ENCODE measurements at places on chromosomes 12 and 14.

GRCh38 chr12:51428256-51428655 is 3.6 kb downstream of the SLC4A8 start:
- no peak for DNase-seq

GRCh38 chr12:98418357-98419075 is 96.9 kb upstream of the TMPO start:
- no peak for DNase-seq

DNA sequence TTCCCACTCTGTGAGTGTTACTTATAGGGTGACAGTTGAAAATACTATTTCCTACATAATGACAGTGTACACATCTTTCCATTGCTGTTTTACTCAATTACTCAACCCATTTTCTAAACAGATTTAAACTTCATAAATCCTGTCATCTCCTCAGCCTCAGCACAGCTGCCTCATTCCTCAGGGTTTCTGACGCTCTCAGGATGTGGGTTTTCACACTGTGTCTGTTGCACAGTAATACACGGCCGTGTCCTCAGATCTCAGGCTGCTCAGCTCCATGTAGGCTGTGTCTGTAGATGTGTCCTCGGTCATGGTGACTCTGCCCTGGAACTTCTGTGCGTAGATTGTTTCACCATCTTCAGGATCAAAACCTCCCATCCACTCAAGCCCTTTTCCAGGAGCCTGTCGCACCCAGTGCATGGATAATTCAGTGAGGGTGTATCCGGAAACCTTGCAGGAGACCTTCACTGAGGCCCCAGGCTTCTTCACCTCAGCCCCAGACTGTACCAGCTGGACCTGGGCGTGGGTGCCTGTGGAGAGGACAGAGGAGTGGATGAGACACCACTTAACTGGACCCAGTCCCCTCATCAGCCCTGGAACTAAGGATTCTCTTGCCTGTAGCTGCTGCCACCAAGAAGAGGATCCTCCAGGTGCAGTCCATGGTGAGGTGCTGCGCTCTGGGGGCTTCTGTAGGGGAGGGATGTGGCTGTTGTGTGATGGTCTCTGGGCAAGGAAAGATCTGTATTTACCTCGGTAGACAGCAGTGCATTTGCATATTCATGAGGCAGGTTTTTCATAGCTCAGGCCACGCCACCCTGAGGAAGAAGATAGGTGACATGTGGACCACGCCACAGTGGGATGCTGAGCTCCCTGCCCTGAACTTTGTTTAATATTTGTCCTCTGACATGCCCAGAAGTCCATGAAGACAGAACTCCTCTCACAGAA is 750.2 kb downstream of the TMEM121 start:
- DNase-seq, result no peak

DNA sequence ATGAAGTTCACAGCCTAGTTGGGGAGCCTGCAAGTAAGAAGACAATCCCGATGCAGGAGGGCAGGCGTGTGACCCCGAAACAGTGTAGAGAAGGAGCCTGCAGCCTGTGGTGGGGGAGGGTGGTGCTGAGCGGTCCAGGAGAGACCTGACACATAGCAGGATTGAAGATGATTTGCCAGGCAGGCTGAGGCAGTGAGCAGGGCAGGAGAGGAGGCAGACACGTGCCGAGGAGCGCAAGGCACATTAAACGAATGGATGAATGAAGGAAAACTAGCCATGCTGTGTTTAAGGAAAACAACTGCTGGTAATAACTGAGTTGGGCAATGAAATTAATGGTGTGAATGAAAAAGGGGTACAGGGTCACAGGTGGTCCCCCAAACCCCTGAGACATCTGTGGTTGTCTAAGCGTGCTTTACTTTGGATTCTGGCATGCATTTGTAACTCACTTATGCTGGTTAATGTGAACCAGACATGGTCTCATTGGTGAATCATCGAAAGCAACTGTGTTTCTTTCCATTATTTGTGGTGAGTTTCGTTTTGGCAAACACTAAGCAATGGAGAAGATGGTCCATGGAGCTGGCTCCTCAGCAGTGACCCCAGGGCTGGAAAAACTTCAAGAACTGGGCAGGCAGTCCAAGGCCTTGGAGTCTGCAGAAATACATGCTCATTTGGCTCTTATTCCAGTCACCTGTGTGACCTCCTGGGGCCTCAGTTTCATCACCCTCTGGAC is 96.9 kb upstream of the EVL start:
- DNase-seq, result no peak

DNA sequence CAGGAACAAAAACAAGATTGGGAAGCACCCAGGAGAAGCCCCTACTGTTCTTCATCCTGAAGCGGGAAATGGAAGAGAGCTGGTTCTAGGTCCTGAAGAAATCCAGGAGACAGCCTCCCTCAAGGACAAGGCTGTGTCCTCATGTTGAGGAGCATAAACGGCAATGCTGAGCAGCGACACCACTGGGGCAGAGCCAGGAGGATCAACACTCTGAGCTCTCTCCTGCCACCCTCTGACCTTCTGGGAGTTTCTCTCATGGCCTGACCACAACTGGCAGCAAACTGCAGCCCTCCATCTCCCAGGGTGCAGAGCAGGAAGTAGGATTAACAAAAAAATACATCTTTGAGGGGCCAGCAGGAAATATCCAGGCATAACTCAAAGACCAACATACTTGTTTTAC is 1292.2 kb upstream of the TMEM132C start:
- DNase-seq, result no peak

DNA sequence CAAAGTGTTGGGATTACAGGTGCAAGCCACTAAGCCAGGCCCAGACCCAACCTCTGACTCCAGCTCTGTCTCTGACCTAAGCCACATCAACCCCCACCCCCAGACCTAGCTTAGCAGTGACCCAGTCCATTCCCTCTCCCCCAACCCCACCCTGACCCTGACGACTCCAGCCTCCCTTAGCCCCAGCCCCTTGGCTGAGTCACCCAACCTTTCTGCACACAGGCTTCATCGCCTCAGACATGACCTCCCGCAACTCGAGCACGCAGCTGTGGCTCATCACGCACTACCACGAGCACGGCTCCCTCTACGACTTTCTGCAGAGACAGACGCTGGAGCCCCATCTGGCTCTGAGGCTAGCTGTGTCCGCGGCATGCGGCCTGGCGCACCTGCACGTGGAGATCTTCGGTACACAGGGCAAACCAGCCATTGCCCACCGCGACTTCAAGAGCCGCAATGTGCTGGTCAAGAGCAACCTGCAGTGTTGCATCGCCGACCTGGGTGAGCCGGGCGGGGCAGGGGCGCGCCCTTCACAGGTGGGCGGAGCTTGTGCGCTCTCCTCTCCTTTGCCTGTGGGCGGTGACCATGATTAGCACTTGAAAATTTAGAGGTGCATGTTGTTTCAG is 7.8 kb downstream of the ACVRL1 start:
- no peak for DNase-seq

DNA sequence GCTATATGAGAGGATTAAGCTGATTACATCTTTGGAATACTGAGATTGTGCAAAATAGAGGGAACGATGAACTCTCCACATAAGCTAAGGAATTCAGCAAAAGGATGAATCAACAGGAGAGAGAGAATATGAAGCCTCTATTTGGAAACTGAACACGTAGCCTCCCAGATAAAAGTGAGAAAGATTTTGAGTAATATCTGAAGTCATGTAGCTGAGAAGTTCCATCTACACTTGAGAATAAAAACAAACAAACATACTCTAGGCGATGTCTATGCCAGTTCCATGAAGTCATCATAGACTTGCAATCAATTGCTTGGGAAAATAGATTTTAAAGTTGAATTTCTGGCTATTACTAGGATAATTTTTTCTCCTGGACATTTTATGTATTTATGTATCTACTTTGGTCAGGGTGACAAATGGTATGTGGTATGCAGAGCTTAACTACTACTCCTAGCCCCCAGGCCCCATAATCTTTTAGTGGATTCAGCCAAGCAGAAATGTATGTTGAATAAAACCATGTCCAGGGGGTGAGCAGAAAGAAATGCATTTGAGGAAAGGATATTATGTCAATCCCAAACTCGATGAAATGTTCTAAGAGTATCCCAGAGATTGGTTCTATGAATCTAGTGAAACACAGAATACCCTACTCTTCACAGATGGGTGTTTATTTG is 627.4 kb downstream of the DIO2 start:
- no peak for DNase-seq

DNA sequence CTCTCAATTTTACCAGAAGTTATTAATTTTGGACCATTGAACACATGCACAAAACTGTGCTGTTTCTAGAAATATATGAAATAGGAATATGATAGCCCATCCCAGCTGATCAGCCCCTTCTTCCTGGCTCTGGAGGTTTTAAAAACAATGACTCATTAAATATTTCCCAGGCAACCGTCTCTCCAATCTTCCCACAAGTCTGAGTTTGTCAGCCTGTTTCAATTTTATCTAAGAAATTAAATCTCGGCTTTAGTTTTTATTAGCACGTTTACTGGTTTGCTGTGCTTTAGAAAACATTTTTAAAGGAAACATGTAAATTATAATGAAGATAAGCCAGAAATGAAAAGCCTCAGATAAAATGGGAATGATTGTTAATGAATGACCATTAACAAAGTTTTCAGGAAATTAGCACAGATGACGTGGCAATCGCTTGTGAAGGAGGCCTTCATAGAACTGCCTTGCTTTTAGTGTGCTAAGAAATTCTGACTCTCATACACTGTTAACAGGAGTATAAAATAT is 89.3 kb upstream of the RAP1B start:
- DNase-seq, result no peak

DNA sequence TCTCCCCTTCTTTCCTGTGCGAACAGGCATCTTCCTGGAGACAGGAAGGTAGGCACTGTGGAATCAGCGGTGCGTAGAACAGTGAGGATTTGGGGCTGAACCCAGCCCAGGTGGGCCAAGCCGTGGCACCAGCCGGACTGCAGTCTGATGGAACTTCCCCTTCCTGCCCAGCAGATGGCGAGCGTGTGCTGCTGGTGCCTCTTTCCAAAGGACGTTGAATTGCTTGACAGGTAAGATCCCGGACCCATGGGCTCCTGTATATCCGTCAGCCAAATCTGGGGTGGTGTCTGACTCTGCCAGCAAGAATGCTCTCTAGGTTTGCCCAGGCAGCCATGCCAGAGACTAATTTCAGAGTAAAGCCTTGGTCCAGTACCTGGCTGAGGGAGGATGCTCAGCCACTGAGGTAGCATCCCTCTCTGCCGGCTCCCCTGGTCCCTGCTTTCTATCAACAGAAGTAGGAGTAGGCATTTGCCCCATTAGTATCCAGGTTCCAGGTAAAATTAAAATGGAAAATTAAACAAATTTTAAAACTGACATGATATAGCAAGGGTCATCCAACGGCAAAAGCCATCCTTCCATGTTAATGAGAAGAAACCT is 21.1 kb upstream of the KCNA5 start:
- DNase-seq, result no peak

DNA sequence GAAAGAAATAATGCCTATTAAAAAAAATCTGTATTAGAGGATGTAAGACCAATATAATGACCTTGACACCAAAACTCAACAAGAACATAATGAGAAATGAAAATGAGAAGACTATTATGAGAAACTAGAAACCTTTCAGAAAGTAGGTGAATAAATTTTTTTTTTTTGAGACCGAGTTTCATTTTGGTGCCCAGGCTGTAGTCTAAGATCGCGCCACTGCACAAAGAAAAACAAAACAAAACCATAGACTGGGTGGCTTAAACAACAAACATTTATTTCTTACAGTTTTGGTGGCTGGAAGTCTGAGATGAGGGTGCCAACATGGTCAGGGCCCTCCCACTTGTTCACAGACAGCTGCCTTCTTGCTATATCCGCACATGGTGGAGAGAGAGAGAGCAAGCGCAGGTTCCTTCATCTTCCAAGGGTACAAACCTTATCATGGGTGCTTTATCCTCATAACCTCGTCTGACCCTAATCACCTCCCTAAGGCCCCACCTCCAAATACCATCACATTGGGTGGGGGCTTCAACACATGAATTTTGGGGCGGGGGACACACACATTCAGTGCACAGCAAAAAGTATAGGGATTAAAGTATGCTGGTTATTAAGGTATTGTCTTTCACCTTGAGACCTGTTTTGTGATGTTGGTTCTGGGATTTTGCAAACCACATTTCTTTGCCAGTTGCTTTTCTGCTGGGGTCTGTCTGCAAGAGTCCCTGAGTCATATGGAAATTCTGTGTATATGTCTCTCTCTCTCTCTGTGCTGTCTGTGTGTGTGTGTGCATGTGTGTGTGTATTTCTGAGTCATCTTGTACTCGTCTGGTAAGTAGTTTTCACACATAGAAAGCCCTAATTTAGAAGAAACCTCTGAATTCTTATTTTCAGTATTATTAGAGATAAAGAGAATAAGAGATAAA is 26.2 kb downstream of the ZCRB1 start:
- DNase-seq, result peak; percentile 16

DNA sequence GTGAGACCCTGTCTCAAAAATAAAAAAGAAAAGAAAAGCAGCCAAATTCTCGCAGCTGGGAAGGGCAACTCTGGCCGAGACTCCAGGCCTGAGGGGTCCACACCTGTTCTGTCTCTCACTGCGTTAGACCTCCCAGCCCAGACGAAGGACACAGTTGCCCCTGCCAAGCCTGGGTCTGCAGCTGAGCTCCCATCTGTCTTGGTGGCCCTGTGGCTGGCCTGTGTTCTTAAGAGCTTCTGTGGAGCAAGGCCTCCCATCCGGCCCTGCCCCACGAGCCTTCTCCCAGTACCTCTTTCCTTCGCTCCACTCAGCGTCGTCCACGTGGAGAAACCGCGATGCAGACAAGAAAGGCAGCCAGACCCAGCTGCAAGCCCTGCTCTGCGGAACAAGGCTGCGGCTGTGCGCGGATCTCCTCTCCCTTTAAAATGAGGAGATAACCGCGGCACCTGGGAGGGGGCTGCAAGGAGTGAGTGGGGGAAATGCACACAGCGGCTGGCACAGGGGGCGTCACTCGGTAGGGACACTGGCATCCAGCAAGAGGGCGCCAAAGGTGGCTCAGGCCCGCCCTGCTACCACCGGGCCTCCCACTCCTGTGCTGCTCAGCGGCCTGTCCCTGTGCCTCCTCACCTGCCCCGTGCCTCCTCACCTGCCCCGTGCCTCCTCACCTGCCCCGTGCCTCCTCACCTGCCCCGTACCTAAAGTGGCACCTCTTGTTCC is 42.4 kb downstream of the LRRC74A start:
- DNase-seq, result no peak

DNA sequence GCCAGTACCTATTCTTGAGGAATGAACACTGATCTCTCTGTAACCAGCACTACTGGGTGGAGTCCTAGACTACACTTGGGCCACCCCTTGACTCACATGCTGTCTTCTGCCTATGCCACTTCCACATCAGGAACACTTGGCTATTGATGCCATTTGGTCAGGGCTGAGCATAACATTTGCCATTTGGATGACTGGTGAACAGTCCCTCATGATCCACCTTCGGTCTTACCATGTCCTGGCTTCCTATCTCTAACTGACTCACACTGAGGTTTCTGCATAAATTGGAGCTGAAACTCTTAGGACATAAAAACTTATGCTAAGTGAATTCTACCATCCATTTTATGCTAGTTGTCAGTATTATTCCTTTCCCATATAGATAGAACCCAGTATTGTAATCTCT is 91.7 kb upstream of the PELI2 start:
- no peak for DNase-seq

Data from stimulated activated CD8-positive, alpha-beta memory T cell treated with anti-CD3 and anti-CD28 coated beads, Interleukin-7, amount 100 ng/mL, for 4 hours (primary cell).